Stimulated activated CD8-positive, alpha-beta memory T cell treated with anti-CD3 and anti-CD28 coated beads, Interleukin-7, amount 100 ng/mL, for 1 hour (primary cell): ENCODE measurements at places on chromosomes 1 and 21.

GRCh38 chr21:33080376-33080775, 10.4 kb downstream of the OLIG1 start:
- no peak for DNase-seq

DNA sequence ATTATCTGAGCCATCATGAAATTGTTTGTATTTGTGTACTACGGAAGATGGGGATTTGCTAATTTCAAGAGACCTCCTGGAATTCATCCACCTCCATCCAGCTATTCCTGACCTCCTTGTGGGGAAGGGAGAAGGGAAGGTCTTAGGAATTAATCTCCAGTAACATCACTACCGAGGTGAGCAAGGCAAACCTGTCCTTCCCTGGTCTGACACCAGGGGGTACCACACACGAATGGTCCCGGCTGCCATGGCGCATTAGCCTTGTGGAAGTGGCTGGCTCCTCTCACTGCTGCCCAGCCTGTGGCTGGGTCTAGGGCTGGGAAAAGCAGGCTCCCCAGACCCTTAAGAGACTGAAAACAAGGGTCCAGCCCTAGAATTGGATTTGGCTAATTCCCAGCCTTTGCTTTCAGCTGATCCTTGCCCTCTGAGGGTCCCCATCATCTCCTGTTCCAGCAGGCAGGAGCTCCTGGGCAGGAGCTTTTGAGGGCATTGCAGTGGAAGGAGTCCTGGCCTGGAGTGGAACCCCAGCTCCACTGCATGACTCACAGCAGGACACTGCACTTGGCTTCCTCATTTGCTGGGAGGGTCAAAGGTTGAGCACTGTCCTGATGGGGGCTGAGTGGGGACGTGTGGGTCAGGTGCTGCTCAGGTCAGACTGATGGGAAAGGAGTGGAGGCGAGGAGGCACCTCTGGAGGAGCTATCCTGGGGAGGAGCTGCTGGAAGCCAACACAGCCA, 34.8 kb downstream of the RIMS3 start:
- no peak for DNase-seq

DNA sequence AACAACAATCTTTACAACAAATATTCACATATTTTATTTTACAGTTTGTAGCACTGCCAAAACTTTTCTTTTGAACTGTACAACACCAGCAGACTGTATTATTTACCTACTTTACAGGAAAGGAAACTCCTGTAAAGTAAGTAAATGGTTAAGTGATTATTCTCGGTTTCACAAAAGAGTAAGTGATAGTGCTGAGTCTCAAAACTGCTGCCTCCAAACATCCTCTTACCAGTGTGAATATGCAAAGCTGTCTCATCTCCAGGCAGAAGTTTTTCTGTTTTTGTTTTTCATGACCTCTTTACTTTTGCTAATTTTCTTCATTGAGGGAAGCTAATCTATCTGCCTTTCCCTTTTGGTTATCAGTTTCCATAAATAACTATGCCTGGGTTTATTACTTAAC, 286.7 kb downstream of the SRGAP2C start:
- no peak for DNase-seq

- DNase-seq = no peak
Observed at GRCh38 chr1:203492748-203493130, 1.2 kb upstream of the OPTC start.

DNA sequence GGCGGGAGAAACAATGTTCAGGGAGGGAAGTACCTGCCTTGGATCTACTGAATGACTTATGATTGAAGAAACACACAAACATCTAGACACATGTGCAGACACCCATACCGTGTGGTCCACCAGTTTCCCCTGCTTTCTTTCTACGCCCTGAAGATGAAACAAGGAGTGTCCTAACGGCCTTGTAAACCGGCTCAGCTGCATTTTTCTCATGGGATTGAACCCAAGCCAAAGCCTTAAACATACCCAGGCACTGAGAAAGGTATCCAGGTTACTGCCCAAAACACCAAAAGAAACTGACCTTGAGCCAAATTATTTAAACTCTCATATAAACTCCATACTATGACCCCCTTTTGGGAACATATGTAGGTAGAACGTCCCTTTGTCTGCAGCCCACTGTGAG, 630.0 kb upstream of the RGS18 start:
- DNase-seq = no peak

DNA sequence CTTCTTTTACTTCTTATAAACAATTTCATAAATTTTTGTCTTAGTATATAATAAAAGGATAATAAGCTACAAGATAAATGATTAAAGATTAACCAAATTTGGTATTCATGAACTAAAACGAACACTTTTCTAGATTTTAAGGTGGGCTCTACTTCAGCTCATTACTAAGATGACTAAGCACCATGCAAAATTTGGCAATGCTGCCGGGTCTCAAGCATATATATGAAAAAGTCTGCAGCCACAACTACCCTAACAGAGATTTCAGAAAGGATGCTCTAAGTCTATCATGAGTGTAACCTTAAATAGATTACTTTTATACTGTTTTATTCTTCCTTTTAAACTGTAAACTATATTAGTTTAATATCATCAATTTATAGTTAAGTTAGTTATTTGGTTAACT, 47.8 kb downstream of the BRWD1 start:
- no peak for DNase-seq

- DNase-seq = no peak
Observed at GRCh38 chr1:116256875-116257274, 116.2 kb upstream of the ATP1A1 start.

GRCh38 chr1:9714257-9714718, 62.8 kb downstream of the PIK3CD start:
- DNase-seq = no peak

GRCh38 chr21:40567501-40567900, 279.5 kb downstream of the DSCAM start:
- DNase-seq = no peak

DNA sequence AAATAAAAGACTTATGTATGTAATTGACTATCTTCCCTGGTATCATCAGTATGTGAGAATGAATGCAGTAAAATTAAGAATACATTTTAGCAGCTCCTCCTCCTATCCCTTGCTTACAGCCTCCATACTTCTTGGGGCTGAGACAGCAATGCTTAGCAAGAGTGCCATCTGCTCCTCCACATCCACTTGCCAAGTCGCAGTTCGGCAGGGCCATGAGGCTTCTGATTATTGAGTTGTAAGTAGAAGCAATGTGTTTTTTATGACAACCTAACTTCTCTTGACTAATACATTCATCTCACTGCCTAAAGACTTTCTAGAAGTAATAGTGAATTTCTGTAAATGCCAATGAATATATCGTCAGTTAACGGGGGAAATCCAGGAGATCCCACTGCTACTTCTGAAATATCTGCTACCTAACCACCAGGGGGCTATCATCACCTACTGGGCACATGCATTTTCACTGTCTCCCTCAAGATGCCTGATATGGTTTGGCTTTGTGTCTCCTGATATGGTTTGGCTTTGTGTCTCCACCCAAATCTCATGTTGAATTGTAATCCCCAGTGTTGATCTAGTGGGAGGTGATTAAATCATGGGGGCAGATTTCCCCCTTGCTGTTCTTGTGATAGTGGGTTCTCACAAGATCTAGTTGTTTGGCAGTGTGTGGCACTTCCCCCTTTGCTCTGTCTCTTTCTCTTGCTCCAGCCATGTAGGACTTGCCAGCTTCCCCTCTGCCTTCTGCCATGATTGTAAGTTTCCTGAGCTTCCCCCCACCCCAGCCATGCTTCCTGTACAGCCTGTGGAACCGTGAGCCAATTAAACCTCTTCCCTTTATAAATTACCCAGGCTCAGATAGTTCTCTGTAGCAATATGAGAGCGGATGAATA, 59.6 kb downstream of the EXTL2 start:
- no peak for DNase-seq

- no peak for DNase-seq
Observed at GRCh38 chr1:112704934-112705627, 1.8 kb downstream of the RHOC start.

DNA sequence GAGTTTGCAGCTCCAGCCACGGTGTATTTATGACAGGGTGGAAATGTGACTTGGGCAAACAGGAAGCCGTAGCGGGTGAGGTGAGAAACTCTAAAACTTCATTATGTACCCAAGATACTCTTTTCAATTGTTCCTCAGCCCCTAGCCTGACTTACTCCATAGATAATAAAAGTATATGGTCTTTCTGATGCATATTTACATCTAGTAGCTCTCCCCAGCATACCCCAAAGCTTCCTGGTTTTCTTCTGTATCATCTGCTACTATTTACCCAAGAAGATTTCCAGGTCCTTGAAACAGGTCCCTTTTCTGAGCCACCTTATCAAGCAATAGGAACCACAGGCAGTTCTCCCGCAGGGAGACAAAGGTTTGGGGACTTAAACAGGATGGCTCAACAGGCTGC, 201.5 kb upstream of the ESRRG start:
- DNase-seq = no peak

DNA sequence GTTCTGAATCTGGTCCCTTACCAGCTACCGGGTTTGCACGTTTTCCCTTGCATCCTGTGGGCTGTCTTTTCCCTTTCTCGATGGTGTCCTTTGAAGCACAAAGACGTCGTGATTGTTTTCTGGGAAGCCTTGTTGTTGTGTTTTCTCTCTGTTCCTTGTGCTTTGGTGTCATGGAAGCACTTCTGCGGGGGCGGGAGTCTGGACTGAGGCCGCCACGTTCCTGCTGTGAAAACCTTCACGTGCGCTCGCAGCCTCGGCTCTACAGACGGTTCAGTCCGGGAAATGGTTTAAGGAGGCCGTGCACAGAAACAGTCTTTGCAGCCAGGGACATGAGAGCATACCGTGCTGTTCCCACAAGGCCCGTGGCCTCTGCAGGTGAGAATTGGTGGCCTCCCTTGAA, 68.5 kb downstream of the SKI start:
- no peak for DNase-seq

GRCh38 chr1:48889615-48890014, 112.9 kb upstream of the BEND5 start:
- DNase-seq = no peak

DNA sequence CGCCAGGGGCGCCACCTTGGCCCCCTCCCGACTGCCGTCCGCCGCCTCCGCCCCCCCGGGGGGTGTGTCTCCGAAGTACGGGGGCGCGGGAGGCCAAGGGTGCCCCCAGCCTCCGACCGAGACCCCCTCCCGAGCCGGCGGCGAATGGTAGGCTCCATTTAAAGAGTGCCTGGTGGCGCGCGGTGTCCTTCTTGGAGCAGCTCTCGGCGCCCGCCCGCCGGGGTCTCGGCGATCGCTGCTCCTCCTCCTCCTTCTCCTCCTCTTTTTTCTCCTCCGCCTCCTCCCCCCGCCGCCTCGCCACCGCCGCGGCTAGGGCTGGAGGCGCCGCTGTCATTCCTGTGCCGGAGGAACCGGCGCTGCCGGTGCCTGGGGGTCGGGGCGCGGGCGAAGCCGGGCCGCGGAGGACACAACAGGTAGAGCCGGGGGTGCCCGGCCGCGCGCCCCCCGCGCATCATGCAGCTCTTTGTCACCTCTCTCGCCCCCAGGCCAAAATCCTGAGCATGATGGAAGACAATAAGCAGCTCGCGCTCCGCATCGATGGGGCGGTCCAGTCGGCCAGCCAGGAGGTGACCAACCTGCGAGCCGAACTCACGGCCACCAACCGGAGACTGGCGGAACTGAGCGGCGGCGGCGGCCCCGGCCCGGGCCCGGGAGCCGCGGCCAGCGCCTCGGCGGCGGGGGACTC, at the start of gene KAZN:
Gene KAZN (plus strand): TSS at position 188 of the 685 bp plus-strand sequence.
- DNase-seq = no peak

- DNase-seq = no peak
Observed at GRCh38 chr1:167067904-167068303, 22.3 kb downstream of the GPA33 start.

GRCh38 chr1:75135573-75136194, 1.5 kb downstream of the LHX8 start:
- no peak for DNase-seq

GRCh38 chr1:161298116-161298515, 11.7 kb downstream of the MPZ start:
- DNase-seq = no peak
